ENCODE measurements at places on chromosomes 13 and 19.

DNA sequence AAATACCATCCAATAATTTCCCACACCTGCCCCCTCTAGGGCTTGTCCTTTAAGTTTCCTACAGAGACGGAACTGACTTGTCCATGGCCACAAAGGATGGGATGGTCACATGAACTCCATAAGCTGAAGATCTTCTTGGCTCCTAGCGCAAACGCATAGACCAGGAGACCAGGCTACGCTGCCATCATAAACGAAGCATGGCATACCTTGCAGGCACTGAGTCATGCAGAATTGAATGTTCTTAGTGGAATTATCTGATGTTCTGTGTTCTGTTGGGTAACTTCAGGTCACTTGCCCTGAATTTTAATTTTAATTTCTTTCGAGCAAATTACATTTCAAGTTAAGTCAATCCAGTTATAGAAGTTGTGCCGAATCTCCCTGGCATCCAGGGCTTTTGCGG, 96.4 kb upstream of the STARD13 start:
- no peak for ATAC-seq

GRCh38 chr19:41401483-41401882, 3.9 kb downstream of the BCKDHA start:
- ATAC-seq: no peak

GRCh38 chr19:11291991-11292390, 4.0 kb upstream of the TSPAN16 start:
- ATAC-seq: no peak

DNA sequence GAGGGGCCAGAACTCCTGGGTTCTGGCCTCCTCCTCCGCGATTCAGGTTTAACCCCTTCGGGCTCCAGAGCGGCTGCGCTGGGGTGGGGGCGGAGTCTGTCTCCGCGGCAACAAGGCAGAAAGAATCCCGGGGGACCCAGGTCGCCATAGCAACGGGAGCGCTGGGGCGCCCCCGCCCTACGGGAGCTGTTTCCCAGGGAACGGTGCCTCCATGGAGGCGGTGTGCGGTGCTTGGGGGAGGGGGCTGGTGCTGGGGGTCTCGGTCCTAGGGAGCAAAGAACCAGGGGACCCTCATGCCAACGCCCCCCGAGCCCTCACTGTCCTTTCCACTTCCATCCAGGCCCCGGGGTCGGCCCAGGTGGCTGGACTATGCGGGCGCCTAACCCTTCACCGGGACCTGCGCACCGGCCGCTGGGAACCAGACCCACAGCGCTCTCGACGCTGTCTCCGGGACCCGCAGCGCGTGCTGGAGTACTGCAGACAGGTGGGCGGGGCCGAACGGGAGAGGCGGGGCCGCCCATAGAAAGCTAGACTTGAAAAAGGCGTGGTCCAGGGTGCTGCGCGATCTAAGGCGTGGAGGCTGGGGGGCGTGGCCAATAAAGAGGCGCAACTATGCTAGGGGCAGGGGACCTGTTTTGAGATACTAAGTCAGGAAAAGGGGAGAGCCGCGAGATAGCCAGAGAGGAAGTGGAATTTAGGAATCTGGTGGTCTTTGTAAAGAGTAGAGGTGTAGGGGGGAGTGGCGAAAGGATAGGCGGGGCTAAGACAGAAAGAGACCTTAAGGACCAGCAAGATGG, 1.2 kb downstream of the APLP1 start:
- peak; percentile 91 for ATAC-seq

GRCh38 chr13:44609137-44609536, 33.0 kb upstream of the TSC22D1 start:
- no peak for ATAC-seq

GRCh38 chr13:61179741-61180140, 235.9 kb downstream of the PCDH20 start:
- no peak for ATAC-seq

- no peak for ATAC-seq
Measured at GRCh38 chr13:74870865-74871264, 611.1 kb downstream of the TBC1D4 start.

DNA sequence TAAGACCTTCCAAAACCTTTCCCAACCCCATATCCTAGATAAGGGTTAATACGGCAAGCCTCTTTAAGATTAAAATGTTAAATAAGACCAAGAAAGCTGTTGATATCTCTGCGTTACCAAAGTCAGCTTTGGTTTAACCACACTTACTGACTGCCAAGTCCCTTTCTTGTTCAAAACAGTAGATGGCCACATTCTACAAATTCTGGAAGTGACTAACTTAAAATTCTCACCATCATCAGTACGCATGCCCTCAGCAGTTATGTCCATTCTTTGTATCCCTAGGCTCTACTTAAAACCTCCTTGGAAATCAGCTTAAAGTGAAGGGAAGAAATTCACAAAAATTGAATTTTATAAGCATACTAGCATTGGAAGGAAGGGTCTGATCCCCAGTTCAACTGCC, 23.6 kb downstream of the SOHLH2 start:
- no peak for ATAC-seq

- no peak for ATAC-seq
Measured at GRCh38 chr13:59823486-59823885, 340.2 kb downstream of the DIAPH3 start.

- no peak for ATAC-seq
Measured at GRCh38 chr19:41364524-41365391, 809 bp upstream of the B9D2 start.

GRCh38 chr13:113034451-113035212, 65.6 kb downstream of the MCF2L start:
- no peak for ATAC-seq

DNA sequence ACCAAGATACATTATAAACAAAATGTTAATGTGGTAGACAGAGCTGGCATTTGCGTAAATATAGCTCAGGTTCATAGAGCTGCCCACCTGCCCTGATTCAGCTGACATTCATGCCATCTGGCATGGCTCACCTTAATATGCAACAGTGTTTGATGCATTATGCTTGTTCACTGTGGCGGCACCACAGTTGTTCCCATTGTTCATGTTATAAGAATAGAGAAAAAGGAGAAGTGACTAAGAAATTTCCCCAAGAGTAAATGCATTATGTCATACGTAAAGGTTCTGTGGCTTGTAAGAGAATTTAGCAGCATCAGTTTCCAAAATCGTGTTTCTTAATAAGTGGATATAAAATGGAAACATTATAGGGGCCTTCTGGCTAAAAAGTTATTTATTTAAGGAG, 4.5 kb downstream of the CCNA1 start:
- no peak for ATAC-seq

- no peak for ATAC-seq
Measured at GRCh38 chr13:64052521-64052920, 2636.9 kb upstream of the PCDH20 start.

DNA sequence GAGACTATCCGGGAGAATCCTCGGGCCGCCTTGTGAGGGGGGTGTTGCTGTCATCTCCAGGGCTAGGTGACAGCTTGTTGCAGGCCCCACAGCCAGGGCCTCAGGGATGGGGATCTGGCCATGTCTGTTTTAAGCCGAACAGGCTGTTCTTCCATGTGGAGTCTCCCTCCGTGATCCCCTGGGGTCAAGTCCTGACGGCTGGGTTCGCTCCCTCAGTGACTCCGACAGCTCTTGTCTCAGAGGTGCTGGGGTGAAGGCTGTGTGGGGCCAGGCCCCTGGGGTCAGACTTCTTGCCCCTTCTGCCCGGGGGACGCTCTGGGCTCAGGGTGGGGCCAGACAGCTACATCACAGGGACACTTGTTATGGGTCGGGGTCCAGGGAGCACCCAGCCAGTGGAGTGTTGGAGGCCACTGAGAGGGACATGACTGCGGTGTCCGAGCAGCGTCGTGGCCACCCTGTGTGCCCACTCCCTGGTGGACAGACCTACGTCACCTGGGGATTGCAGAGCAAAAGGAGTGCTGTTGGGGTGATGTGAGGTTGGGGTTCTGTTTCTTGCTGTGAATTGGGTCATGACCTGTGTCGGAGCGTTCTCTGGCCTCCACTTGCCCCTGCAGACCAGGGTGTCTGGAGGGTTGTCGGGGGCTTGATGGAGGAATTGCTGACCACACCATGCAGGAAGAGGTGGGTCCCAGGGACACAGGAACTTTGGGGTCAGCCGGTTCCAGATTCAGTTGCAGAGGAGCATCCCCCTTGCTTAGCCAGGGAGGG, 21.5 kb downstream of the EPN1 start:
- ATAC-seq: no peak

DNA sequence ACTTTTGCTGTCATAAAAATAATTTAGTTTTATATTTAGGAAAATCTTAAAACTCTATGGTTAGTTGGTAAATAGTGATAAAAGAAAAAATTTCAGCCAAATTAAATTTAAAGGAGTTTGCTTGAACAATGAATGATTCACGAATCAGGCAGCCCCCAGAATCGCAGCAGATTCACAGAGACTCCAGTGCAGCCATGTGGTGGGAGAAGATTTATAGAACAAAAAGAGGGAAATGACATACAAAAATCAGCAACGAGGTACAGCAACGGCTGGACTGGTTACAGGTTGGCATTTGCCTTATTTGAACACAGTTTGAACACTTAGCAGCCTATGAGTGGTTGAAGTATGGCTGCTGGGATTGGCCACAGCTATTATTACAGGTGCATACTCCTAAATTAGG, 96.4 kb upstream of the MYCBP2 start:
- ATAC-seq: no peak

DNA sequence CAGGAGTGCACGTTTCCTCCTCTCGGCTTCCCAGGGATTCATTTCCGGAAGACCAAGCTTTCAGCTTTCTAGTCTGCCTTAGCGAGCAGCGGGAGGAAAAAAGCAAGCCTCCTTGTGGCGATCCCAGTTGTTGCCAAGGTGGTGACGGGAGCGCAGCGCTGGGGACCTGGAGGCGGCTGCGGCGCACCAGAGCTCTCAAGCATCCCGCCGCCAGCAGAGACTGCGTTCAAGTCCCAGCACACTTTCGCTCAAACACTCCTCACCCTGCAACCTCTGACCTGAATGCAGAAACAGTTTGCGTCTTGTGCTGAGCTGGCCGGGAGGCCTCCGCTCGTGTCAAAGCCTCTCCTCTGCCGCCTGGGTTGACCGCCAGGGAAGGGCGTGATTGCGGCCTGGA, 4.9 kb downstream of the GSX1 start:
- no peak for ATAC-seq

DNA sequence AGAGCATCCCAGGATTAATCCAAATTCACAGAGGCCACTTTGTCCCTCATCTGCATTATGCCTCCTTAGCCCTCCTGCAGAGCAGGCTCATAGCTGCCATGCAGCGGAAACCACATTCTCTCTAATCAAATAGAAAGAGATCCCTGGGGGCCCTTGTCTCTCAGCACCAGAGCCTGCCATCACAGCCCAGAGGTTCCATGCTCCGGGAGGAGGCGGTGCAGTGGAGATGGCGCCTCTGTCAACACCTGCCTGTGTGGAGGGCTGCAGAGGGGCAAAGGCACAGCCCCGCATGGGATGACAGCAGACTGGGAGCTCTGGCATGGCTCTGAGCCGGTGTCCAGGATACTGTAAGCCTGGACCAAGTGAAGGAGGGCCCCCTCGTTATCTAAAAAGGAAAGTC, 111.3 kb downstream of the SLC7A1 start:
- no peak for ATAC-seq

DNA sequence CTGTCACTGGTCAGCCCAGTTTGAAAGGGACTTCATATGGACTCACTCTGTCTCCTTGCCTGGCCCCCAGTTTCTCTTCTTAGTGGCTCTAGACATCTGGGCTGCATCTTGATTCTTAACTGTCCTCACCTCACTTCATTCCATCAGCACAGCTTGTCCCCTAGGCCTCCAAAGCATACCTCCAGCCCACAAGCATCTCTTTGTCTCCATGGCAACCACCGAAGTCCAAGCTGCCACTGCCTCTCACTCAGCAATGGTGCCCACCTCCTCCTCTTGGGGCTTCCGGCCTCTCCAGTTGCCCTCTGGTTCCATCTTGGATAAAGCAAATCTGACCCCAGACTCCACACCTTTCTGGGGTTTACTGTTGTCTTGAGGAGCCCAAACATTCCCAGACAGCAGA, 9.9 kb upstream of the KLHL26 start:
- ATAC-seq: no peak

GRCh38 chr19:41330481-41330880, 20.5 kb downstream of the CCDC97 start:
- no peak for ATAC-seq

GRCh38 chr19:44602081-44602480, 11.3 kb upstream of the IGSF23 start:
- ATAC-seq: no peak

DNA sequence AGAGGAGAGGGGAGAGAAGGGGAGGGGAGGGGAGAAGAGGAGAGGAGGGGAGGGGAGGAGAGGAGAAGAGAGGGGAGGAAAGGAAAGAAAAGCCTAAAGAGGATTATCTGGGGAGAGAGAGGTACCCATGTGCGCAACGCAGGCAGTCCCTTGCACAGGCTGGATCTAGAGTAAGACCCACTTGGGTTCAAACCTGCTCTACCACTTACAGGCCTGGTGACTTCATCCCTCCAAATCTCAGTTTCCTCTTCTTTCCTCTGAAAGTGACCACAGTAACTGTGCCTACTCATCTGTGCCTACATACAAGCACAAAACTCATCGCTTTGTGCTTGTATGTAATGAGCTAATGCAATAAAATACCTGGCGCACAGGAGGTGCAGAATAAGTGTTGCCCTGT, 732 bp upstream of the MAP1S start:
- ATAC-seq: peak; percentile 84

- ATAC-seq: no peak
Measured at GRCh38 chr13:104411141-104411765, 1345.0 kb upstream of the SLC10A2 start.

GRCh38 chr13:94630858-94631257, 29.2 kb downstream of the GPR180 start:
- ATAC-seq: no peak

DNA sequence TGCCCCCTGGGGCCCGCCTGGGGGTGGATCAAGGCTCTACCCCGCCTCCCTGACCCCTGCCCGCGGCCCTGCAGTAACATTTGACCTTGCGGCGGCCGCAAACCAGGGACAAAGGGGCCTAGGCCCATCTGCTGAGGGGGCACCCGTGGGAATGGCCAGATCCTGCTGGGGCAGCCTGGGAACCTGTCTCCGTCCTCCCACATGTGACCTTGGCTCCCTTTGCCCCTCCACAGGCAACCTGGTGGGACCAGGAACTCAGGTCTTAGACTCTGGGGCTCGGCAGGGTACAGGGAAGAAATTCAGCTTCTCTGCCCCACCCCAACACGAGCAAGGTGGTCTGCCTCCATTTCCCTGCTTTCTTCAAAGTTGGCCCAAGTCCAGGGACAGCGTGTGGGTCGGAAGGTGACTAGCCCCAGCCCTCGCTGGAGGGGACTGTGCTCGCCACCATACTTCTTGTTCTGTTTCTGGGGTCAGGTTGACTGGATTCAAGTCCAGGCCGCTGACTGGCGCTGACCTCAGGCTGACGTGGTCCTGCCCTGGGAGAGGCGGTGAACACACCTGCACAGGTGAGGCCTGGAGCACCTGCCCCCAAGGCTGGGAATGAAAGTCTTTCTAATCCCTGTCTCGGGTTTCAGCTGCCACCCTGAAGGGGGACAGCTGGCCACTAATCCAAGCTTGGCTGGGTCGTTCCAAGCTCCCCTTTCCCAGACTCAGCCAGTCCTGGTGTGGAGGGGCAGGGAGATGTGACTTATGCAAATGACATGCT, 2.5 kb upstream of the NR2F6 start:
- ATAC-seq: no peak

Data from activated T-helper 17 cell treated with anti-CD3 and anti-CD28 coated beads, Interleukin-2, amount 50 U/mL, for 72 hours (primary cell).